Stimulated activated CD4-positive, alpha-beta T cell treated with anti-CD3 and anti-CD28 coated beads, TNF-alpha, amount 100 ng/mL, for 1 hour (primary cell): ENCODE measurements at places on chromosomes 3 and 15.

- no peak for DNase-seq
Measured at GRCh38 chr3:174303907-174304560, 555.1 kb upstream of the NAALADL2 start.

DNA sequence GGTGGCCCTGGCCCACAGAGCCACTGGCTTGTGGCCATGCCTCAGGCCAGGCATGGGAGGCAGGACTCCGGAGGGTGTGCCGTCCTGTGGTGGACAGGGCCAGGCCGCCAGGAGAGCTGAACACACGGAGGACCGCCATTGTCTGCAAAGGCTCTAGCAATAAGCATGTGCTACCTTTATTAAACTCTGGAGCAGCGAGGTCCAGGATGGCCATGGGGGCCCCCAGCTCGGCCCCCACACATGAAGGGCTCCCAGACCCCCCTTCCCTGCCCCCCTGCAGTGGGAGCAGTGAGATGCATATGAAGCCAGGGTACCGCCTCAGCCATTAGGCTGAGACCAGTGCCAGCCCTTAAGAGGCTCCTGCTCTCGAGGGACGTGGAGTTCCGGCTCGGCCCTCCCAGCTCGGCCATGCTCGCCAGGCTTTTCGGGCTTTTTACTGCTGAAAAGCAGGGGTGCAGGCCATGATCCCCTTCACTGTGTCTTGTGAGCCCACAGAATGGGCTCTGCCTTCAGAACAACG lies 2.7 kb downstream of the AMIGO3 start:
- DNase-seq = no peak

DNA sequence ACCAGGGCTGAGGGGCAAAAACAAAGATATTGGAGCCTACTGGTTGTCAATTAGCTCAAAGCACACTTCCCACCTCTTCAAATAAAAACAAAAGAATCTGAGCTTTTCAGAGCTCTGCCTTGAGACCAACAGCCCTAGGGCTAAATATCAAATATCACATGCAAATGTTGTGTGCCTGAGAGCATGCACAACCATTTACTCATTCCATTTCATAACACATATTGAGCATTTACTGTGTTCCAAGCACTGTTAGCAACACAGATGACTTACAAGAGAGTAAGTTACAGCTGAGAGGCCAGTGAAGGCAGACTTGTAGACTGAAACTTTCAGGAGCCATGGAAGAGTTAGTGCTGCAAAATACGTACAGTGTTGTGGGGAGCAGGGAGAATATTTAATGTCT lies 222.4 kb downstream of the CPNE4 start:
- no peak for DNase-seq

GRCh38 chr15:49270541-49271421 lies 100.7 kb downstream of the GALK2 start:
- DNase-seq = no peak

- DNase-seq = no peak
Measured at GRCh38 chr3:35044190-35044589, 595.1 kb upstream of the ARPP21 start.

DNA sequence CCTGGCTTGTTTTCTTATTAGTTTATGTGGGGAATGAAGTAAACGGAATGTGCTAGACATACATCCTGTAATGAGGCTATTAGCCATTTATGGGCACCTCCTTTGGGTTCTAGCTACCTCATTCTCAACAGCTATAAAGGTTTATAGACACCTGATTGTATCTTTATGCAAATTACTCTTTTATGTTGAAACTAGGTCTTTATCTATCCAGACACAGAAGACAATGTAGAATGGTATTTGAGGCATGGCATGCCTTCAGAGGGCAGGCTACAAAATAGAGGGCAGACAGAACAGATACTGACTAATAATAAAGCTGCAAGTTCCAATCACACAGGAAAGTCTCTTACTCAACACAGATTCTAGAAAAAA lies 27.1 kb downstream of the TBC1D2B start:
- no peak for DNase-seq

DNA sequence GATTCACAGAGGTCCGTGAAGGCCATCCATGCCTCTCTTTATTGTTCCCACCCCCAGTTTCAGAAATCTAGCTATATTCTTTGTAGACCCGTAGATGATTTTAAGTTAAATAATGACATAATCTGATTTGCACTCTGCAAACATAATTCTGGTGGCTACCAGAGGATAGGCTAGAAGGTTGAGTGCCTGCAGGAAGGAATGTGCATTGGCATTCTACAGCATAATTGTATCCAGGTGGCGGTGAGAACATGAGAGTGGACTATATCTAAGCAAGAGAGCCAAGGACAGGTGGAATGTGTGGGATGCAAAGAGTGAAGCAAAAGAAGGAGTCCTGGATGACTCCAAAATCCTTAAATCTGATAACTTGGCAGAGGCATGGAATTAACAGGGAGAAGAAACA lies 298.5 kb upstream of the MME start:
- no peak for DNase-seq

- no peak for DNase-seq
Measured at GRCh38 chr15:63156086-63156710, 1.1 kb downstream of the RPS27L start.
